IMR-90 (cell line): ENCODE measurements at places on chromosomes 3 and 15. TPM values are rescaled to one million over a fixed set of nuclear protein-coding genes. Genes with fewer than 3 reads are reported as not detected.

Gene MYEF2
- 4.5 and 7.5 TPM in 2 replicates for total RNA-seq

- peak; percentile 83 for DNase-seq
Measured at GRCh38 chr3:45253316-45253715, 27.2 kb upstream of the TMEM158 start.

DNA sequence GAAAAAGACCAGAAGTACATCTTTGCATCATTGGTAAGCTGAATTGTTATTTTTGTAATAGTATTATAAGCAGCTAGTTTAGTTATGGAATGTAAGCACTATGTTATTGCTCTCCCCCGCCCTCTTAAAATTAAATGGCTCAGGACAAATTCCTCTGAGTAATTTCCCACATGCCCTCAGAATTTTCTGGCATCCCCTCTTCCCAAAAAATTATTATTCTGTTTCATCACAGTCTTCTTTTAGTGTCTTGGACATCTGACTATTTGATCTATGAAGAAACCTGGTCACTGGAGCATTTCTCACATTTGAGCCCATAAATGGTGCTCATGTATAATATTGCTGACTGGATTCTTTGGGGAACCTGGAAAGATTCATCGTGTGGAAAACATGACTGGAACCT is 68.3 kb downstream of the KLHL25 start:
- DNase-seq = no peak

GRCh38 chr15:64343222-64343621 is 12.8 kb downstream of the CSNK1G1 start:
- peak; percentile 37 for DNase-seq

Gene DISP2
- total RNA-seq = under 0.01 and 0.36 TPM in 2 replicates

DNA sequence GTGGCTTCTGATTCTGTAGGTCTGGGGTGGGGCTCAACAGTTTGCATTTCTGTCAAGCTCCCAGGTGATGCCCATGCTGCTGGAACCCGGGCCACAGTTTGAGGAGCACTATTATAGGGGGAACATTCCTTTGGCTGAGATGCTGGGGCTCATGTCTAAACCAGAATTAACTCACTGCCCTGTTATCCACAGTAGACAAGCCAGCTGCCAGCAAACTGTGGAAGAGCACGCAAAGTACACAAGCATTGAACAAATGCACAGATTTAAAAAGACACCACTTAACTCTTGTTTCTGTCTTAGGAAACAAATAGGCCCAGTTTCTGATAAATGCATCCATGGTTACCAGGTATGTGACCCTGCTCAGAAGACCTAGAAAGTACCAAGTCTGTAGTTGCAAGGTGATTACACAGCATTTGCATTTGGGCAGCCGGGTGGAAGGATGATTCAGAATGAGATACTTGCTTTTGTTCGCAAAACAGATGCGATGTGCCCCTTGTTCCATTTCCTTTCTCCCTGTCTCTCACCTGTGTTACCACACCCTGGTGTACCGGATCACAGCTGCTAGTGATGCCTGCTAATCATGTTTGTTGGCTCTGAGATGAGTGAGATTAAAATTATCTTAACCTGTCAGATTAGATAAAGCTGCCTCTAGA is 12.4 kb downstream of the GYG1 start:
- DNase-seq = no peak

DNA sequence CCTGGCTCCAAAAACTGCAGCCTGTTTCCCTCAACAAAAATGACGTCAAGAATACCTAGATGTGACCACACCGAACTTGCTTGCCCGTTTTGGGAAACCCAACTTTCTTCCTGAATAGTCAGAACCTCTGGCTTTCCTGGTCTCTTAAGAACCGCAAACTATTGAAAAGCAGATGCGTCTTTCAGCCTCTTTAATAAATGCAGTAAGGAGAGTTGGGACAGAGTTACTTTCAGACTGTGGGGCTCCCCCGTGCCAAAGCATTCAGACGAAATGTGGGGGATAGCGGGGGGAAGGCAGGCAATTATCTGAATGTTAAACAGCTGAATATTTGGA is 1.2 kb upstream of the PROK2 start:
- no peak for DNase-seq

DNA sequence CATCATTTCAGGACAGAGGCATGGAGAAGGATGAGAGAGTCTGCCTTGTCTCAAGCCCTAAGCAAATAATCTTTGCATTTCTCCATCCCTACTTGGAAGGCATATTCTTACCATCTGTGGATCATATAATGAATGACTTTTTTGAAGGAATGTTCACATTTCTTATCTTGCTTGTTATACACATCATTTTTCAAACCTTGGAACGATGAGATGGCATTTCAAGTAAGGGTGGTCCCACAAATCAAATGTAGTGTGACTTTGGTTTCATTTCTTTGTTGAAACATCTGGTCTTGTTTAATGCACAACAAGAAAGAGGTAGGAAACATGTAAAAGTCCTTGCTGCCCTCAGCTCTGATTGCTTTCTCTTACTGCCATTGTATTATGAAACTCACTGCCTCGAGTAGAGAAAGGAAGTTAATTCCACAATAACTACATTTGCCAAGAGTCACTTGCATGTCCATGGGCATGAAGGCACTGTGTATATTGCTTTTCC is 32.1 kb downstream of the RBMS3 start:
- peak; percentile 59 for DNase-seq

GRCh38 chr15:40364251-40364650 is 6.2 kb downstream of the DISP2 start:
- DNase-seq = no peak

- no peak for DNase-seq
Measured at GRCh38 chr3:69585472-69585871, 153.8 kb upstream of the MITF start.

Gene SOX14
- total RNA-seq = not detected in 2 replicates

Gene MYRIP
- total RNA-seq = not detected in 2 replicates

DNA sequence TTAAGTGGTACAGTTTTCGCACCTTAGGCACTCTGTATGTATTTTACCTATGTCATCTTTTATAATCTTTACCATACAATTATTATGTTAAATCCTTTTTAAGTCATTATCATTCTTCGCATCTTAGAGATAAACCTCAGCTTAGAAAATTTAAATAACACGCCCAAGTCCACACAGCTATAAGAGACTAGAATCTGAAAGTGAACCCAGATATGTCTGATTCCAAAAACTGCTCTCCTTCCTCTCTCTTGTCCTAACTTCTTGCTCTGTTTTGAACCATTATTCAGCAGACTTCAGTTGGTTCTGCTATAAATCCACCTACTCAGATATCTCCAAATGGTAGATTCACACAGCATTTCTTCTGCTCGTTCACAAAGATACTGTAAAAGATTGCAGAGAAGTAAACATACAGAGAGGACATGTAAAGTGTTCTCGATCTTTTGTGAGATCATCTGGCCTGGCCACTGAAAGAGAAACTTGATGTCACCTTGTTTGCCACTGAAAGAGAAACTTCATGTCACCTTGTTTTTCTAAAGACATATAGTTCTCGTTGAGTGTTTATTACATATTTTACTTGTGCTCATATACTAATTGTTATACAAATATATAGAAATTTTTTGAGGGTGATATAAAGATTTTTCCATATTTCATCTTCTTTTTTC is 533.2 kb downstream of the GRM7 start:
- no peak for DNase-seq

GRCh38 chr3:195401943-195402342 is 40.9 kb downstream of the ACAP2 start:
- DNase-seq = no peak

DNA sequence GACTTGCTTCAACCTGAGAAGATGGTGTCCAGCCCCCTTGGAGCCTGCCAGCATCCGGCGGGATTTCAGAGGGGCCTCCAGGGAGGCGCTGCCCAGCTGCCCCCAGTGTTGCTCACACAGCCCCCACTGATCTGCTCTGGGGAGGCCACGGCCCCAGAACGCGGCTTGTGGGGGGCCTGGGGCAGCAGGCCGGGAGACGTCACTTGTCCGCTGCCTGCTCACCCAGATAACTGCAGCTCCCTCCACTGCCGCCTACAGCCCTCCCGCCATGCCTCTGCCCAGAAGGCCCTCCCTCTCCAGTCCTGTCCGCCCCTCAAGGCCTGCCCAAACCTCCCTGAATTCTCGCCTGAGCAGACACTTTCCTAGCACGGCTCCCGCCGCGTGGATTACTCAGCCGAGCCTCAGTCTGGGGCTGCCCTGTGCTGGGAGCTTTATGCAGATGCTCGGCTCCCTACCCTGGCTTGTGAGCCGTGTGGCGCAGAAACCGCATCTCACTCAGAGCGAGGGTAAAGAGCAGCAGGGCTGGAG is 17.2 kb upstream of the ADIPOQ start:
- peak; percentile 77 for DNase-seq

DNA sequence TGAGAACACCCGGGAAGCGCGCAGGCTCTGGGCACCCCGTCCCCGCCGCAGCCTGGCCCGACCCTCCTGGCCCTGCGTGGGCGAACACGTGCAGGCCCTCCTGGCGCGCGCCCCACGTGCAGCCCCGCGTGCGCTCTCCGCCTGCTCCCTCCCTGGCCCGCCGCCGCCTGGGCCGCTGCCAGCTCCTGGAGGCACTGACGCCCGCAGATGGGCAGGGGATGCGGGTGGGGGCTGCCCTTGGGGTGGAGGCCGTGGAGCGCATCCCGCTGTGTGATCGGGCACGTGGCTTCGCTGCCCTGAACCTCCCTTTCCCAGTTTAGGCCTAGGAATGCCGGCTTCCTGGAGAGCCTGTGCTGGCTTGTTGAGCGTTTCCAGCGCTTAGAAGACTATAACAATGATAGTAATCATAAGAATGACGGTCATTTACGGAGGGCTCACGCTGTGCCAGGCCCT is 104.6 kb upstream of the SLC6A6 start:
- DNase-seq = no peak

DNA sequence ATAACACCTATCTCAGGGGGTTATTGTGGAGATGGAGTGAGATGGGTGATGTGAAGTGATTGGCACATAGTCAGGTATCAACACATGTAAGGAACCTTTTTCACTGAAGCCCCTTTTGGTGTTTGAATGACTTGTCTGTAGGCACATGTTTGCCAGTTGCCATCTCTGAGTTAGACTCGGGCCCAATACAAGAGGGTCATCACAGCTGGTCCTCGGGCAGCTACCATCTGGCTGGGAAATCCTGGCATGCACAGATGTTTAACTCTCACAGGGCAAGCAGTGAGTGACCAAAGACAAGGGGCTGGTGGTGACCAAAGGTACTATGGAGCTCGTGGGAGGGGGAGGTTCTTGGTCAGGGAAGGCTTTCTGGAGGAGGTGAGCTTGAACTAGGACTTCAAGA is 118.8 kb downstream of the CLSTN2 start:
- DNase-seq = no peak

Gene FOXL2
- total RNA-seq = not detected in 2 replicates

- DNase-seq = no peak
Measured at GRCh38 chr3:135100366-135100765, 305.3 kb downstream of the EPHB1 start.

GRCh38 chr3:43074482-43074881 is 31.4 kb downstream of the POMGNT2 start:
- no peak for DNase-seq

- DNase-seq = peak; percentile 33
Measured at GRCh38 chr15:48996276-48996675, 32.6 kb upstream of the SHC4 start.

DNA sequence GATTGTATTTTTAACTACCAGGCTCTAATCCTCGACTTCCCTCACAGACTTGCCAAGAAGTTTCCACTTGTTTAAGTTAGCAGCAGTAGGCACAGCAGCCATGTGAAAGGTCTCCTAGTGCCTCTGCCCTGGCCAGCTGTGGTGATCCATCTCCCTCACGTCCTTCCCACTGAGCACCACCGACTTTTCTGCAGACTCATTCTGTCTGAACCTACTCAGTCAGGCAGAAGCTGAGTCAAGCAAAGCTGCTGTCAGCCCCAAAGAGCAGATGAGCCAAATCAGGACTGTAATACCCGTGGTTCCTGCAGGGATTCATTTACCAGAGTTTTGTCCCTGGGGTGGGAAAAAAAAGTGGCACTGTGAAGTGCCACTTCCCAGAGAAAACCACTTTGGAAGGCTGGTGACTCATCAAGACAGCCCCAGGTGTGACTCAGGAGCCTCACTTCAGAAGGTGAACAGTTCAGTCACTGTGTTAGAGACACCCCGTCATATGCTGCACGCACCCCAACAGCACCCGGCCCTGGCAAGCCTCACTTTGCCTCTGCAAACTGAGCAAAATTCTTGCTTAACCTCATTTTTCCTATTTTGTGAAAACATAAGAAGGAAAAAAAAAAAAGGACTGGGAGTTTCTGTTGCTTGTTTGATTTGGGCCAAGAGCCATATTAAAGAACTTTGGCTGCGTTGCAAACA is 76.0 kb downstream of the WWTR1 start:
- DNase-seq = peak; percentile 89

Gene DUOXA1
- not detected in 2 replicates for total RNA-seq

GRCh38 chr3:146543461-146544001 is 876 bp downstream of the PLSCR1 start:
- DNase-seq = peak; percentile 16

DNA sequence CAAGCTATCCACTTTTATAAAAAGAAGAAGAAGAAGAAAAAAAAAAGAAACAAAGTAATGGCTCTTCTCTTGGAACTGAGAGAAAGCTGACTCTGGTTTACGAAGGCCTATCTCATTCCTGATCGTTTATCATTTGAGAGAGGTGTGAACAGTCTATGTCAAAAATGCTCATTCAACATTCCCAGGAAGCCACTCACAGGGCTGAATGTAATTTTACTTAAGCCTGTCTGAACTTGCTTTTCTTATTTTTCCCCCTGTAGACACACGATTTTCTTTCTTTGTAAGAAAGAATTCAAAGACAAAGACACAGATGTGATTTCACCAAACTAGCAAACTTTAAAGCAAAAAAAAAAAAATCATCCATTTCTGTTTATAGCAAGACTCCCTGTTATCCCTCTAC is 805.8 kb downstream of the FHIT start:
- no peak for DNase-seq

Gene PP2D1
- not detected in 2 replicates for total RNA-seq

DNA sequence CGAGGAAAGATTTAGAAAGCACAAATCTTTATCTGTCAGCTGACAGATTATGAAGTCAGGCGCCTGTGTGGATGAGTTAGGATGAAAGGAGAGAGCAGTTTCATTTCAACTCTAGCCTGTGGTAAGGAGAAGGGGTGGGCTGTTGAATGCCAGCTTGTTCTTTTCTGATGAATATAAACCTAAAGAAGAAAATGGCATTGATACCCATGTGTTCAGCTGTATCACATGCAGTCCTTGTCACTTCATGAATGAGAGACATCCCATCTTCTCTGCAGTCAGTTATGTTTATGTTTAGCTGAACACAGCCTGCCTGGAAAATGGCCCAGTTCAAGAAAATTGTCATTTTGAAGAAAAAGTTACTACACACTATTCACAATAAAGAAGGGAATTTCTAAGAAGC is 345.7 kb upstream of the RBMS3 start:
- no peak for DNase-seq

- DNase-seq = no peak
Measured at GRCh38 chr15:82587805-82588204, 47.5 kb upstream of the RPS17 start.

- no peak for DNase-seq
Measured at GRCh38 chr3:144774897-144775296, 803.3 kb downstream of the DIPK2A start.

Gene CLEC3B
- 1.9 and 3.6 TPM in 2 replicates for total RNA-seq

Gene SEMA3F
- 7.3 and 9.2 TPM in 2 replicates for total RNA-seq
